ENCODE measurements at places on chromosomes 7 and 10.
A peak's percentile ranks its signal among the peaks of the same experiment; 100 is the strongest.

DNA sequence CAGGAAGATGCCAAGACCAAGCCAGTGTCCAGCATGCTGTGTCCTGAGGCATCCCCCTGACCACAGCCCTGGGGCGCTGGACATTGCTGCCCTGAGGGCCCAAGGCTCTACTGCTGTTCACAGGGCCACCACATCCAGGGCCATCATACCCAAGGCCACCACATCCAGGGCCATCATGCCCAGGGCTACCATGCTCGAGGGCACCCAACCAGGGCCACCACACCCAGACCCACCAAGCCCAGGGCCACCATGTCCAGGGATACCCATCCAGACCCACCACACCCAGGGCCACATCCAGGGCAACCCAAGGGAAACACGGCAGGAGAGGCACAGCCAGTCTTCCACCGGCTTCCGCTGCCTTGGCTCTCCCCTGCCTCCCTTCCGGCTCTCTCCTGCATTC lies 17.1 kb downstream of the STK32C start:
- DNase-seq, result no peak

GRCh38 chr10:99905971-99906370 lies 103.8 kb downstream of the DNMBP start:
- no peak for DNase-seq

DNA sequence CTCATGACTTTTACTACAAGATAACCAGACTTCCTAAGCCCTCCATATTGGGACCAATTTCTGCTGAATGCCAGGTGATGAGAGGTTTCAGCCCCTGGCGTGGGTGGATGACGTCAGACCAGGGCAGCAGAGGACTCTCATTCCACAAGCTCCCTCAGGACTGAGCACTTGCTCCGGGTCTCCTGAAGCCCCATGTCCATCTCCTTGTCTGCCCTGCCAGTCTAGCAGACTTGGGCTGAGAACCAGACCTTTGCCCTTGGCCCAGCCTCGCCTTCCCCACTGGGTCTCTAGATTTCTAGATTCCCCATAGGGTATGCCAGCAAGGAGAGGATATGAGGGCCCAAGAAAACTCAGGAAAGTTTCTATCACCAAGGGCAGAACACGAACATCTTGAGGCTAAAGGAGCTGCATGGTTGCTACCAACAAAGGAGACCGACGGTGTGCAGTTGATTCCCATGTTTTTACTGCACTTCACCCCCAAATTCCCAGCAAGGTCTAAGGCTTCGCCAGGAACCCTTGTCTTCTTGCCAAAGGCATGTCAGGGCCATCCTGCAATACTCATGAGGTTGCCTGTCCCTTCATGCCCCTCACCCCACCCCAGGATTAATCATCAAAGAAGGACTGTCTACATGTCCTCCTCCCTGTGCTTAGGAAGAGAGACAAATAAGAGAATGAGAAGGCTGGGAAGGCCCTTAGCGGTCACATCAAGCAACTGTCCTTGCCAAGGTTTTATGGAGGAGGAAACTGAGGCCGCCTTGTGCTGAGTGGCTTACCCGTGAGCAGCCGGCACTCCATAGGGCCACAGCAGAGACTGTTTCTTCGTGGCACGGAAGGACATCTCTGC lies 96.5 kb upstream of the MACROH2A2 start:
- DNase-seq, result no peak

DNA sequence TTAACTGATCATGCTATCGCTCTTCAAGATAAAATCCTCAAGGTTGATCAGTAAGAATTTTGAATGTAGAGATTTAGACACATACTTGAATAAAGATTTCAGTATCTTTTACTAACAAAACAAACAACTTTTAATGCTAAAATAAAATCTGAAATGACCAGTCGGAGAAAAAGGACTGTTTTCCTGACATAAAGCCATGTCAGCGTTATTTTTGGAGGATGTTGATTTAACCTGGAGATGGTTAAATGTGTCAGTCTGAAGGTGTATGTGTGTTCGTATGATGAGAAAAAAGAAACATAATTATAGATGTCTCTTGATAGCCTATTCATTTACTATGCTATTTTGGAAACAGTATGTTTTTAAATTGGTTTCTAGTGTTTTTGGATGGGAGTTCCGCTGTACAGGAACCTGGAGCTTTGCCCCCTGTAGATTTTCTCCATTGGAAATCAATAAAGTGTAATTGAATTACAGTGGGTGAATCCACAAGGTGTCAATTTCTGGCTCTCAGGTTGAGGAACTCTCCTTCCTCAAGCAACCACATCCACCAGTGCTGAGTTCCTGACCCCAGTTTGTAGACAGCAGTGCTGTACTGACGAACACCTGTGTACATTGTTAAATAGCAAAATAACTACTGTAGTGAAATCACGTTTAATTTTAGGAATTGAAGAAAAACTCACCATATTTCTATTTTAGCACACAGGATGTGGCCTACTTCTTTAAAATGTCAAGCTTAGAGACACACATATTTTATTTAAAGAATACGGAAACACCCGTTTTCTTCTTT lies 670.1 kb downstream of the MAGI2 start:
- no peak for DNase-seq

DNA sequence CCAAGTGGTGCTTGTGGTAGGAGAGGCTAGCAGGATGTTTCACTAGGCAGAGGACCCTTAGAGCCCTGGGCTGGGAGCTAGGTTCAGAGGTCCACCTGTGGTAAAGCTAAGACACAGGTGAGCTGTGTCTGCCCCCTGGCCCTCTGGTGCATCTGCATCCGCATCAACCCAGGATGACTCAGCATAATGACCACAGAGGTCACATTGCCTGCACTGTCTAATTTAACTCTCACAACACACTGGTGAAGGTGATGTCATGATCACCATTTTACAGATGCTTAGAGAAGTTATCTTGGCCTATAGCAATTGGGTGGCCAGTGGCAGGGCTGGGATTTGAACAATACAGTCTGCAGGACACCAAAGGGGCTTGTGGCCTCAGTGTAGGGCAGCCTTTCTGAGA lies 33.1 kb downstream of the HABP2 start:
- DNase-seq, result no peak

- DNase-seq, result no peak
Observed at GRCh38 chr7:116843378-116843777, 19.0 kb upstream of the CAPZA2 start.

DNA sequence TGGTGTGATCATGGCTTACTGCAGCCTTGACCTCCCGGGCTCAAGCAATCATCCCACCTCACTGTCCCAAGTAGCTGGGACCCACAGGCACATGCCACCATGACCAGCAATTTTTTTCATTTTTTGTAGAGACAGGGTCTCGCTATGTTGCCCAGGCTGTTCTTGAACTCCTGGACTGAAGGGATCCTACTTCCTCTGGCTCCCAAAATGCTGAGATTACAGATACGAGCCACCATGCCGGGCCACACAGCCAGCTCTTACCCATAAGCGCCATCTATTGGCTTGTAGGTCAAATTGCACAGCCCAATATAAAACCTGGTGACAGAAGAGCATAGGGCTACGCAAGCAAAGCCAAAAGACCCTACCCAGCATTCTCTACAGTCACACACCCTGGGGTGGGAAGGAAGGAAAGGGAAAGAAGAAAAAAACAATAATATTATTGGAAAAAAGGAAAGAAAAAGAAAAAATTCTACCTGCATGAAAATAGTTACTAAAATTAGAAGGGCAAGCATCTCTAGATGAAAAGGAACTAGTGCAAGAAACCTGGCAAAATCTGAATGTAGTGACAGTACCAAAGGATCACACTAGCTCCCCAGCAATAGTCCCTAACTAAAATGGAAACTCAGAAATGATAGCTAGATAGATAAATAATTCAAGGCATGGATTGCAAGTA lies 29.4 kb upstream of the AMPH start:
- DNase-seq, result peak; percentile 54

- DNase-seq, result no peak
Observed at GRCh38 chr7:92206672-92207071, 27.7 kb upstream of the LRRD1 start.

DNA sequence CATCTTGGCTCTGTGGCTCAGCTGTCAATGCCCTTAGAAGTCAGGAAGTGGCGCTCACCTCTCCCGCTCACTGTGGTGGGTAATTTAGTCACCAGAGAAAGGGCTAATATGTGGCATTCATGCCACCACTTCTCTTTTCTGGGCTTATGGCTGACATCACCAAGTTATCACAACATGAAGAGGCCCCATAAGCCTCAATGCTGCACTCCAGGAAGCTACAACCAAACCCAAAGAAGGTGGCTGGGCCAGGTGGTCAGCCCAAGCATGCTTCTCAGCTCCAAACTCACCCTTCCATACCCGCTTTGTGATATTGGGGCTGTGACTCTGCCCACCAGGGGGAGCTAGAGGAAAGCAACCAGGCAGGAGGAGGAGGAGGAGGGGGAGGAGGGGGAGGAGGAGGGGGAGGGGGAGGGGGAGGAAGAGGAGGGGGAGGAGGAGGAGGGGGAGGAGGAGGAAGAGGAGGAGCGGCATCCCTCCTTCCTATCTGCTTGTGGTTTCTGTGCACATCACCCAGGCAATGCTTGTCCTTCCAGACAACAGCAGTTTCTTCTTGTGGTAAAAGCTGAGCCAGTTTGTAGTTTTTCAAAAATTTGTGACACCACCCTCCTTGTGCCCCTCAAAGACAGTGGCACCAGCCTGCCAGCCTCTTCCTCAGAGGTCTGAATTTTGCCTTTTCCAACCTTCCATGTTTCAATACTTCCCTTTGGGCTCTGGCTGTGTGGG lies 42.1 kb downstream of the CYP26A1 start:
- peak; percentile 4 for DNase-seq

- no peak for DNase-seq
Observed at GRCh38 chr10:111439034-111439842, 362.4 kb downstream of the ADRA2A start.

GRCh38 chr10:70193391-70193844 lies 23.1 kb upstream of the SAR1A start:
- no peak for DNase-seq

DNA sequence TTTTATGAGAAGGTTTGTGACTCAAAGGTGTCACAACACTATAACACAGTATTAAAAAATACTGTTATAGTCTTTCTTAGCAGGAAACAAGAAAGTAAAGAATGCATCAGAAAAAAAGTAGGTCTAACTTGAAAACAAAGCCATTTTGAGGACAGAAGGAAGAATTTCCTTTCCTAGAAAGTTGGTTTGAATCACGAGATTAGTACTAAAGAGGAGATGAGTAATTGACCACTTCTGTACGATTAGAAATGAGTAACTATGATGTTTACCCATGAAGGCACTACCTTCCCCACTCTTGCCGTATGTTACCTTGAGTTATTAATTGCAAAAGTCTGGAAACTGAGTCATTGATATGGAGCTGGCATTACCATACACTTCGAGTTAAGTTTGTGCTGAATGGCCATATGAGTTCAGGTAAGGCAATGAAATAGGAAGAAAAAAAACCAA lies 65.2 kb downstream of the FAM185A start:
- DNase-seq, result no peak

- peak; percentile 48 for DNase-seq
Observed at GRCh38 chr7:79176859-79177477, 276.5 kb downstream of the MAGI2 start.

DNA sequence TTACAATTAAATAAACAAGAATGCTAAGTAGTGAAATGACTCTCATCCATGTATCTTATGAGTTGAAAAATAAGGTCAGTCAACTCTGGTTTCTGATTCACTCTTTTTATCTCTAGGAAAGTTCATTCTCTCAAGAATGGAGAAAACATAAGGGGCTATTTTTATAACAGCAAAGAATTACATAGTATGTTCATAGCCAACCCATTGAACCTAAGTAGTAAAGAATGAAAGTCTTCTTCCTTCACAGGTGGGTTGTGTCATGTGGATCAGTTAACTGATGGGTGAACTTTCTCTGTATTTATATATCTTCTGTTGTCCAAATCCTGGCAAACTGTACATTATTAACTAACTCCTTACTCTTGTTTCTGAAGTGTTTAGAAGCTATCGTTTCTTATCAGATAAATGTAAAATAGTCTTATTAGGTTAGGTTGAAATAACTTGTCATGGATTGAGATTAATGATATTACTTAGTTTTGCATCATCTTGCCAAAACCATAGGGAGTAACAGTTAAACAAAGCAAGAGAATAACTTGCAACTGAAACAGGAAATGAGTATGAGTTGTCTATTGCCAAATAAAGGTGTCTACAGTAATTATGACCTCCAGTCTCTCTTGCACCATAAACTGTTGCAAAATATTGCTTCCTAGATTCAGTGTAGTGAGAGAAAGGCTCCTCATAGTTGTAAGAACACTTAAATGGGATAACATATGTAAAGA lies 86.8 kb downstream of the ANKRD7 start:
- no peak for DNase-seq

DNA sequence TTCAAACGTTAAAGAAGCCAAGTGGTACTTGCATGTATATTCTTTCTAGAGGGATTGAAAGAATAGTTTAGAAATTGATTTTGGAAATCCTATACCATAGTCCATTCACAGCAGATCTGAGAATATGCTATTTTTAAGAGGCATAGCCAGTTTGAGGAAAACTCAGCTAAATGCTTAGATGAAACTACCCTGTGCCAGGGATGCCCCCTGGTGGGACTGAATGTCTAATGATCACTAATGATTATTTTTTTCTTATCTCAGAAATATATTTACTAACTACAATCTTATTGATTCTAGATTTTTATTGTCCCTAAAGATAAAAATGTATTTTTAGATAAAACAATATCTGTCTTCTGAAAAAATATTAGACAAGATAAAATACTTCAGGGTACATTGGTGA lies 844.9 kb upstream of the PHF14 start:
- DNase-seq, result no peak

DNA sequence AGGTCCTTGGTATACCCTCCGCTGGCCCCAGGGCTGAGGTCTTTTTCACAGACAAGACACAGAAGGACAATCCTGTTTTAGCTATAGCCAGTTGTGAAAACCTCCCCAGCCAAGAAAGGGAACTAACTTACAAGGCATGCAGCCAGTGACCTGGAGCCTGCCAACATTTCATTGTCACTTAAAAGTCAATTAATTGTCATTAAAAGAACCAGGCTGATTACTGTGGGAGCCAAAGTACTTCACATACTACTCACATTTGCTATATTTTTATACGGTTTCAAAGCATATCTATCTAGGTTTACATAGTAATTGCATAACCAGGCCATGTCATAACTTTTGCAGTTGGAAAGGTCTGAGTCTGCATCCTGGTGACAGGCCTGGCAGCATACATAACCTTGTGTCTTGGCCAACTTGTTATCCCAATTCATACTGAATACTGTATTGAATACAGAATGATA lies 31.1 kb downstream of the NRBF2 start:
- DNase-seq, result no peak

All from NCI-H345 (cell line).